ENCODE measurements at places on chromosomes 3 and 15.

DNA sequence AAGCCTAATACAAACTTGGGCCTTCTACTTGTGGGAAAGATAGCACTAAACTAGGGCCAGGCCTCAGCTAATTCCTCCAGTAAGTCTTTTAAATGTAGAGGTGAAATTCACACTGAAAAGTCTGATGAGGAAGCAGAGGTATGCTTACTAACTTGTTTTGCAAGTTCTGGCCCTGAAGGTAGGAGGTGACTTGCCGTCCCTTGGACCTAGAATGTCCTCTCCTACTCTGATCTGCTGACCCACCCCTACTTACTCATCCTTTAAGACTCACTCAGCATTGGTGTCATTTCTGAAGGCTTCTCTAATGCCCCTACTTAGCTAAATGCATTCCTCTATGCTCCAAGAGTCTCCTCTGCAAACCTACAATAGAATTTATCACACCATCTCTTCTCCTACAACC lies 19.4 kb downstream of the RIOX2 start:
- DNase-seq = no peak

DNA sequence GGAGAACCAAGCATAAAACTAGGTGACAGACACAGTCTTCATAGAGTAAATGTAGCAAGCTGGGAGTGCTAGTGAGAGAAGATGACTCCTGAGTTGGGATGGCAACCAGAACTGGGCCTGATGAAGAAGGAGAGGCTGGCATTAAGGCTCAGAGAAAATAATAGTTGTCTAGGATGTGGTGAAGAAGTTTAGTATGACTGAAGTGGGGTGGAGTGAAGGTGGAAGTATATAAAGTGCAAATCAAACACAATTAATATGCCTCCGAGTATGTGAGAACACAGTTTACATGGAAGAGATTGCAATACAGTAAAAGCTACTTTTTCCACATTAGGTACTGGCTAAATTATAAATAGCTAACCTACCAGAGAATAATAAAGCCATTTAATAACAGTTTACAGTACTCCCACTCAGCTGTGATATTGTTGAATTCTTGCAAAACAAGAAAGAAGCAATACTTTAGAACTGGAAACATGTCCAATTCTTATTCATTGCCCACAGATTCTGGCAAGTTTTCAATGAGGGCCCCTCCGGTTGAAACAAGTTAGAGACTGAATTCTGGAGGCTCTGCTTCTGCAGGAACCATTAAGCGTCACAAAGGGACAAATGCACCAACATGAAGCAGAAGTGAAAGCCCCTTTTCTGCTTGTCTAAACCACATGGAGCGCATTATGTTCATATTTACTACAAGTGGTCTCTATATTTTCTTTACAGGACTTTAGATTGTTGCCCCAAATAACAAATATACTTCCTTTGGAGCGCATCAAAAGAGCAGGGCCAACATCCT lies 243.7 kb downstream of the SLC9A9 start:
- no peak for DNase-seq

DNA sequence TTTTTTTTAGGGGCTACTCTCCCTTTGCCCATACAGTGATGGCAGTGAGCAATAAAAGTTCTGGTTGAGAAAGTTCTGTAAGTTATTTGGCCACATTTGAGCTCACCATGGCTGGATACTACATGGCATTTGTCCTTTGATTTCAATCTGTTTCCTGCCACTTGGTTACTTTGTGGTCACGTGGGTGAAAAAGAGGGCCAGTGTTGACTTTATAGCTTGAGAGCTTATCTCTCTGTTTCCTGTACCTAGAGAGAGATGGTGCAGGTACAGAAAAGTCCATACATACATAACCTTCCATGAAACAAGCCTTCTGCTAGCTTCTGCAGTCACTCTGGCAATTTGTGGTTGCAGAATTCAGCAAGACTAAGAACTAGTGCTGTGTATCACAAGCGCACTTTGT lies 23.4 kb upstream of the MECOM start:
- no peak for DNase-seq

DNA sequence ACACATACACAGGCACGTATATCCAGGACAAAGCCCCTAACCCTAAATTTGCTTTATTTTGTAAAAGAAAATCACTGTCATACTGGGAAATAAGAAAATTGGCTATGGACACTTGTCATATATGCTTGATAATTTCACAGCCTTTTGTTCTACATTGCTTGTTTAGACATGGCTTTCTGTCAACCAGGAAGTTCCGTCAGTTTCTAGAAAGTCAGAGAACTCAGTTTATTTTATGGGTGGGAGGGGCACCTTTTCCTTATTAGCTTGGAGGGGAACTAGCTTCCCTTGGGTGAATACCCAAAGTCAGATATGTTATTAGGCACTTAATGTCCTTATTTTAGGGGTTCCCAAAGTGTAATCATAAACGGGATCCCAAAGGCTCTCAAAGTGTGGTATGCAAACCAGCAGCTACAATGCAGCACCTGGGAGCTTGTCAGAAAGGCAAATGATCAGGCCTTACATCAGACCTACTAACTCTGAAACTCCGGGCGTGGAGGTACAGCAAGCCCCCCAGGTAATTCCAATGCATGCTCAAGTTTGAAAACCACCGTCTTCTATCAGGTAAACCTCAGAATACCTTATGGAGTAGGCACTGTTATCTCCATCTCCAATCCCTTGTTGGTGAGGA lies 50.1 kb downstream of the CADPS start:
- DNase-seq = no peak

- no peak for DNase-seq
Measured at GRCh38 chr15:41048397-41048796, 67.7 kb downstream of the INO80 start.

All from CD4-positive, alpha-beta T cell treated with Interleukin-4 for 4 hours (primary cell).